Mucosa of descending colon (tissue), 3 donors: ENCODE measurements at places on chromosomes 4 and X. TPM values are rescaled to one million over a fixed set of nuclear protein-coding genes. Genes with fewer than 3 reads are reported as not detected.

DNA sequence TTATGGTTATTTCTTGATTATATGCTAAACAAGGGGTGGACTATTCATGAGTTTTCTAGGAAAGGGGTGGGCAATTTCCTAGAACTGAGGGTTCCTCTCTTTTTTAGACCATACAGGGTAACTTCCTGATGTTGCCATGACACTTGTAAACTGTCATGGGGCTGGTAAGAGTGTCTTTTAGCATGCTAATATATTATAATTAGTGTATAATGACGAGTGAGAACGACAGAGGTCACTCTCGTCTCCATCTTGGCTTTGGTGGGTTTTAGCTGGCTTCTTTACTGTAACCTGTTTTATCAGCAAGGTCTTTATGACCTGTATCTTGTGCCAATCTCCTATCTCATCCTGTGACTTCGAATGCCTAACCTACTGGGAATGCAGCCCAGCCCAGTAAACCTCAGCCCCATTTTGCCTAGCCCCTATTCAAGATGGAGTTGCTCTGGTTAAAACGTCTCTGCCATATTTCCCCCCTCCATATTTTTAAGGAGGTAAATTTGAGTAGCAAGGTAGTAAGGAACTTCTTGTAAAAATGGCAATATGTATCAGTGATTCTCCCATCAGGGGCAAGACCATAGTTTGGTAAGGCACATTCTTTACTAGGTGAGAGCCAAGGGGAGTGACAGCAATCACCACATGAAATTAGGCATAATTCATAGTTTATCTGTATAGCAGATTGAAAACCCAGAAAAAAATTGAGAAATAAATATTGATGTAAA is 2.6 kb downstream of the CXCL2 start:
- no peak for DNase-seq

DNA sequence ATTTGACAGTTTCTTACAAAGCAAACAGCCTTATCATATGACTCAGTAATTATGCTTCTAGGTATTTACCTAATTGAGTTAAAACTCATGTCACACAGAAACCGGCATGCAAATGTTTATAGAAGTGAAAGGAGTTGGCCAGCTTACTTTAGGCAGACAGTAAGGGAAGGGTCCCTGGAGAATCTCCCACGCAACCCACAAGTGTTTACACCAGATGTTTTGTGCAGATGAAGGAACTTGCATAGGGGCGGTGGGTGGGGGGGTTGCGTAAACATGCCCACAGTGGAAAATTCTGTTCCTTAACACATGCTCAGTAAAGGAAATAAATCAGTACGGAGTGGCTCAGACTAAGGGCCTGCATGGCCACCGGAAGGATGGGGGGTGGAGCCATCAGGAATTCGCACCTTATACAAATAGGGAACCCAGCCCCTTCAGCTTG is 330.5 kb upstream of the AADAT start:
- no peak for DNase-seq

DNA sequence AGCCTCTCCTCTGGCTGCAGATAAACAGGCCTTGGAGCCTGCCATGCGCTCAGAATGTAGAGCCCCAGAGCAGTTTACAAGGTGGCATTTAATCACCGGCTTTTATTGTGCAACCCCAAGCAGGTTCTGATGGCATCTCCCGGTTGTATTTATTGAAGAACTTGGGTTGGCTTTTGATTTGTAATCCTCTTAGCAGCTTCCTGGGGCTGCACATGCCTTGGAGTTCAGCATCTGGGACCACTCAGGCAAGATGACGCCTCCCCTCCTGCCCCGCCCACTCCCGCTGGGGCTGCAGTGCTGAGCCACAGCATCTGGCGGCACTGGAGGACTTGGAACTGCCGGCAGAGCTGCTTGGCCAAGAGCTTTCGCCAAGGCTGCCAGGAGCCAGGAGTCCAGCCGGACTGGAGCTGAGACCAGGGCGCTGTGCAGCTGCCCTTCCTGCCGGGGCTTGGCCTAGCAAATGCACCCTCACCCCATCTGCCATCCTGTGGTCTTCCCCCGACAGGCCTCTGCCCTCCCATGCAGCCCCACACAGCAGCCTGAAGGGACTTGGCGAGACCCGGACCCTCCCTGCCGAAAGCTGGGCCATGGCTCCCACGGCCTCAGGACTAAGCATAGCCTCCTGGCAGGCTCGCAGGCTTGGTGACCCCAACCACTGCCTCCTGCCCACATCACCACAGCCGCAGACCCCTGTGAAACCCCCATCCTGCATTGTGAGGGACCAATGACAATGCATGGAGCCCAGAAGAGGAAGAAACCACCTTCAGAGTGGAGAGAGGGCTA is 5.4 kb downstream of the HTRA3 start:
- DNase-seq, result peak; percentile 83

DNA sequence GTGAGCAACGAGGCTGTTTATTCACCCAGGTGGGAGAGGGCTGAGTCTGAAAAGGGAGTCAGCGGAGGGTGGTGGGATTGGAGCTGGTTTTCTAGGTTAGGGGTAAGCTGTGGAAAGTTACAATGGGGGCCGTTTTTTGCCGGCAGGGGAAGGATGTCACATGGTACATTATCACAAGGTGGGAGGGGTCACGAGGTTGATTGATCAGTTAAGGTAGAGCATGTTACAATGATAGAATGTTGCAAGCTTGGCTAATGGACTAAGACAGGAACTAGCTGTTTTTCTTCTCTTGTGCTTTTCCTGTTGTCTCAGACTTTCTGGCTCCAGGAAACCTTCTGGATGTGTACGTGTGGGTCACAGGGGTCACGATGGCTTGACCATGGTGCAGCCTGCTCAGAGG is 536.3 kb upstream of the HTR2C start:
- DNase-seq, result no peak

DNA sequence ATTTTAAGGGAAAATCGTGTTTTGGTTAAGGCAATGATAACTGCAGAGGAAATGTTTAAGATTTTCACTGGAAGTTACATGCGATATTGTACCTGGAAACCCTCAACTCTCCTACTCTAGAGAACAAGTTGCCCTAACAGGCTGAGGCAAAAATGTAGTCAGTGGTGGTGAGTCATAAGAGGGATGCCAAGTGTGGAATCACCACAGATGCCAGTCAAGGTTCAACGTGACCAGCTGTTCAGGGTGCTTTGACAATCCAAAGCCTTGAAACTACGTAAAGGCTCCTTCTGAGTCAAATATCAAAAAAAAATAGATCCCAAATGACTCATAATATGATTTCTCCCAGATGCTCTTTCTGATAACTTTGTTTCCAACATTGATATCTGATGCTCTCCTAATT is 77.9 kb upstream of the AFF2 start:
- no peak for DNase-seq

GRCh38 chr4:137122876-137123275 is 409.4 kb downstream of the PCDH18 start:
- no peak for DNase-seq

The ETNPPL gene
- total RNA-seq, result not detected

The GAGE12J gene
- not detected for total RNA-seq

The ARSJ gene
- total RNA-seq, result 6.1 TPM
